ENCODE measurements at places on chromosomes 3 and 15.

GRCh38 chr3:19248143-19248542, 99.8 kb downstream of the KCNH8 start:
- no peak for DNase-seq

- DNase-seq: no peak
Measured at GRCh38 chr3:192259661-192260060, 467.7 kb downstream of the FGF12 start.

GRCh38 chr15:25931851-25932250, 68.7 kb upstream of the ATP10A start:
- no peak for DNase-seq

GRCh38 chr3:106593381-106593780, 724.6 kb upstream of the CBLB start:
- no peak for DNase-seq

- DNase-seq: no peak
Measured at GRCh38 chr15:90207252-90207651, 6.1 kb downstream of the SEMA4B start.

DNA sequence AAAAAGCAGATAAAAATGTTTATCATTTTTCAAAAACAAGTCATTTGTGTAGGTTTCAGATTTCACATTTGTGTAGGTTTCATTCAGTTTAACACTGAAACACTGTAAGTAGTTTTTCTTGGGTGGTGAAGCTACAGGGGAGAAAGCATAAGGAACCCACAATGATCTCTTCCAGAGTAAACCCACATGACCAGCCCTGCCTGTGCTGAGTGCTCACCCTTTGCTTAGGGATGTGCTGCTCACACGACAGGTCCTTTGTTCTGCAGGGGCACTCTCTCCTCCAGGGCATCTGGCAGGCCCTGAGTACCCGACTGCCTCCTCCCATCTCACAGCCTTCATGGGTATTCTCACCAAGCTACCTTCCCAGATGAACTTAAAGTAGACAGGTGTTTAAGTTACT, 28.9 kb downstream of the ZXDC start:
- no peak for DNase-seq

- DNase-seq: no peak
Measured at GRCh38 chr3:171103185-171103584, 76.7 kb upstream of the SLC2A2 start.

GRCh38 chr15:90075420-90076289, 26.6 kb downstream of the IDH2 start:
- DNase-seq: no peak

DNA sequence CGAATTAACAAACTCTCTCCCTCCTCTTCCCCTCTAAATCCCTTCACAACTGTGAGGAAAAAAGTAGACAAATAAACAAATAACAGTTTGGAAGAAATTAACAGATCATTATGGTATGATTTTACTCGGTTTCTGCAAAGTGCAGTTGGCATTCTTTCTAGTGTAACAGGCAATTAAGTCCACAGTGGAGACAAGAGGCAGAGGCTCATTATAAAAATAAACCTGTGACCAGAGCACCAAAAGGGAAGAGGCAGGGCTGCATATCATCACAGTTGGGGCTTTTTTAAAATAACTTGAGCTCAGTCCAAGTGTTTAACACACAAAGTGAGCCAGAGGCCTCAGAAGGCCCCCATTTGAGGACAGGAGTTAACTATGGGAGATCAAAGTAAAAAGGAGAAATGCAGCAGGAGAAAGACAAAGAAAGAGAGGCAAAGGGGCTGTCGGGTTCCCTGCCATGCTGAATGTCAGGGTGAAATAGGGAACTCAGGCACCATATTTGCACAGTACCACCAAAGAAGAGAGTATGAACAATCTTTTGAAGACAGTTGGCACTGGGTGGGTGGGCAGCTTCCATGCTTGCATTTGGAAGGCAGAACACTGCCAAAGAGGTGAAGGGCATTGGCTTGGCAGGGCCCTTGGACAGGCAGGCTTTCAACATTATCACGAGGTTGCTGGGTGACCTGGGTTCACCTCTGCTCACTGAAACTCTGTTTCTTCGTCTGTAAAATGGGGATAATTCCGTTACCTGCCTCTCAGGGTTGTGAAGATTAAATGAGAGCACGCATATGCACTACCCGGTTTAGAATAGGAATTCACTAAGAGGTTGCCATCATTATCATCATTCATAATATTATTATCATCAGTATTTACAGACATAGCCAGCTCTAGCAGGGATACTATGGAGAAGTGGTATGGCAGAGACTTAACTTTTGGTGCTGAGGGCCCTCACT, 134.5 kb downstream of the MEX3B start:
- DNase-seq: no peak

GRCh38 chr3:66592927-66593625, 92.3 kb upstream of the LRIG1 start:
- DNase-seq: no peak

- DNase-seq: no peak
Measured at GRCh38 chr3:30174357-30174756, 432.0 kb upstream of the TGFBR2 start.

DNA sequence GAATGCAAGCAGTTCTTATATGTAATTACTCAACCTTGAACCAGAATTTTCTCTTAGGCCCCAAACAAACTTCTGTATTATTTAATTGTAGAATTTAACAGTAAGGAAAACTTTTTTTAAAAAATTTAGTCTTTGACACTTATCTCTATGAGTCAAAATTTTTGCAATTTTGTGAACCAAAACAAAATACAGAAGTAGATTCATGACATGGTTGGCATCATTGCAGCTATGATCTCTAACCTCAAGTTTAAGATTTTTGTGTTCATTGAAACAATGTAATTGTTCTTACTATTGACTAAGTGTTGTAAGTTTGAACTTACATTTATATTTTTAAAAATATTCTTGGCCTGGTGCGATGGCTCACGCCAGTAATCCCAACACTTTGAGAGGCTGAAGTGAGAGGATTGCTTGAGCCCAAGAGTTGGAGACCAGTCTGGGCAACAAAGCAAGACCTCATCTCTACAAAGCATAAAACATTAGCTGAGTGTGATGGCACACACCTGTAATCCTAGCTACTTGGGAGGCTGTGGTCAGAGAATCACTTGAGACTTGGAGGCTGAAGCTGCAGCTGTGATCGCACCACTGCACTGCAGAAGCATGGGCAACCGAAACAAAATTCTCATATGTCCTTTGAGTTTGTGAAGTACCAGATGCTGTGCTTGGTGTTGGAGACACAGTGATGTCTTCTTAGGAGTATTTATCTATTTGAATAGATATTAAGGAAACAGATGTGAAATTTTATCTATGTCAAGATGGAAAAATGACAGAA, 39.7 kb downstream of the STT3B start:
- no peak for DNase-seq

GRCh38 chr15:56792211-56792610, 58.9 kb upstream of the ZNF280D start:
- no peak for DNase-seq

- DNase-seq: no peak
Measured at GRCh38 chr3:195441992-195442572, 738 bp downstream of the ACAP2 start.

DNA sequence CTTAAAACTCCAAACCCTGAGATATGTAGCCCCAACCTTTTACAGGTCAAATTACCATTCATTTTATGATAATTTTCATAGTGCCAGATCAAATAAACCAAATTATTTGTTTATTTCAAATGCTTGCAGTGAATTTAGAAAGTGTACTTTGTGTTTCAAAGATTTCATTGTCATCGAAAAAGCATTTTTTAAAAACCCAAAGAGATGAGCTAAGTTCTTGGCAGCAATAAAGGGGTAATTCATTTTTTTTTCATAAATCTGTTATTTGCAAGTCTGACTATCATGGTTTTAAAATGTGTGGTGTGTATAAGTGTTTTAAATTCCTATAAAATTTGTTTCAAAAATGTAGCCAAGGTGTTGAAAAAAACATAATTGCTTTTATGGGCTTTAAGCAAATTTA, 17.2 kb downstream of the PTX3 start:
- DNase-seq: no peak

DNA sequence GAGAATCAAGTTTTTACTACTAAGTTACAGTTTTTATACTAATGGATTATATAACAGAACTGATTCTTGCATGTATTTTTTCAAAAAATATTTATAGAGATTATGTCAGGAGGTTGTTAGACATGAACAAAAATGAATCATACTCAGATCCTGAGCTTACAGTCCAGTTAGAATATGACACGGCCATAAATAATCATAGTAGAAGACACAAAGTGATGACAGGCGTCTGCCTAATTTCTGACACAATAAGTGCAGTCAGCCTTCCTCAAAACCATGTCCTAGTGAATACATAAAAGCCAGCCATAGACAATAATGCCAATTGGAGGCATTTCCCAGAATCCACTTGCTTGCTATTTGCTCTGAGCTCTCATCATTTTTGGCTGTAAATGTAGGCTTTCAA, 81.7 kb upstream of the POU1F1 start:
- no peak for DNase-seq

DNA sequence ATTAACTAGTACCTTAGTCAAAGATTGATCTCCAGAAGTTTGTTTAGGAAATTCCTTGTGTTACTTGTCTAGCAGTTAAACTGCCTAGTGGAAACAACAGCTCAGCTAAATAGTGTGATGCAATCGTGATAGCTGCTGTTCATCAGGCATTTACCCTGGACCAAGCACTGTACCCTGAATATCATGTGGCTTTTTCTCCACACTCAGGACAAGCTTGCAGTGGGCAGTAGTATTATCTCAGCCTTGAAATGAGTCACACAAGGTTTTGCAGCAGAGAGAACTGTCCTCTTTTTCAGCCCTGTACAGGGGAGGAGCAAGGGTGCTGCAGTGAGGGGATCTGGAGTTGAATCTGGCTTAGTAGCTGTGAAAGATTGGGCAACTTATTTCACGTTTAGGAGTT, 208.4 kb downstream of the TP63 start:
- DNase-seq: no peak

DNA sequence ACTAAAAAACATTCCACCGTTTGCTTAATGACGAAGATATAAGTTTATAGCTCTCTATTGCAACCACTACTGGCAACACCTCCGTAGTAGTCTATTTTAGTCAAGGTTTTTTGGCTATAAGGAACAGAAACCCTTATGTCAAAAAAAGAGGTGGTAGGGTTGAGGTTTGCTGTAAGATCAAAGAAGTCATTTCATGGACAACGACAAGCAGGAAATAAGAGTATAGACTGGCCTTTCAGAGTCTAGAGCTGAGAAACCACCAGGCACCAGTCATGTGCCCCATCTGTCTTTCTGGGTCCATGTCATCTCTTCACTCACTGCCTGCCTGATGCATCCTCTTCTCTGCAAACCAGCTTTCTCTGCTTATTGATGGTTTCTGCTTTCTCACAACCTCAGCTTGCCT, 42.7 kb downstream of the THBS1 start:
- no peak for DNase-seq

GRCh38 chr15:33955945-33956344, 12.4 kb upstream of the CHRM5 start:
- no peak for DNase-seq

DNA sequence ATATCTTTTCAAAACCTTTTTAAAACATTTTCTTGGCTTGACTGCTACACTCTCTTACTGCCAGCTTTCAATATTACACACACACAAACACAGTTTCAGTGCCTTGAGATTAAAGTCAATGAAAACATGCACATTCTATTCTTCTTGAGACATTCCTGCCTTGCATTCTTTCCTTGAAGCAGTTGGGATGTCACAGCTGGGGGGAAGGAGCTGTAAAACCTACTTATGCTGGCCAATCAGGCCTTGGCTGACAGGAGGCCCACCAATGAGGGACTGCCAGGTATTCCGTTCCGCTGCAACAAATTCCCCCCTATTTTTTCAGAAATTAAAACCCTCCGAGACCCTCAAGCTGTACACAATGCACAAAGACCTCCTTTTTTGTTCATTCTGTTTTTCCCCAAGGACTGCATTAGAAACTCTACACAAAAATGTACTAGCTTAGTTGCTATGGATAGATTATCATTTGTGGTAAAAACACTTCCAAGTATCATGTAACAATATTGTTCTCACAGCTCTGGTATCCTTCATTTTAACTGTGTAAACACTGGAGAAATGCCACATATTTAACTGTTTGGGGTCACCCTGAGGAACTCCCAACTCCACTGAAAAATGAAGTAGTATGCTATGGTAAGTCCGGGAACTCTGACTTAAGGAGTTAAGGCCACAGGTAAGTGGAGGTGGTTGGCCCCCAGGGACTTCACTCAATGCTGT, 18.5 kb downstream of the FSTL1 start:
- no peak for DNase-seq

- no peak for DNase-seq
Measured at GRCh38 chr3:87949189-87949878, 109.5 kb downstream of the CGGBP1 start.

GRCh38 chr3:174854987-174855386, 4.1 kb upstream of the NAALADL2 start:
- DNase-seq: no peak

- DNase-seq: no peak
Measured at GRCh38 chr3:60475096-60475495, 776.2 kb downstream of the FHIT start.

- DNase-seq: no peak
Measured at GRCh38 chr15:68482246-68482645, 50.3 kb upstream of the ITGA11 start.

DNA sequence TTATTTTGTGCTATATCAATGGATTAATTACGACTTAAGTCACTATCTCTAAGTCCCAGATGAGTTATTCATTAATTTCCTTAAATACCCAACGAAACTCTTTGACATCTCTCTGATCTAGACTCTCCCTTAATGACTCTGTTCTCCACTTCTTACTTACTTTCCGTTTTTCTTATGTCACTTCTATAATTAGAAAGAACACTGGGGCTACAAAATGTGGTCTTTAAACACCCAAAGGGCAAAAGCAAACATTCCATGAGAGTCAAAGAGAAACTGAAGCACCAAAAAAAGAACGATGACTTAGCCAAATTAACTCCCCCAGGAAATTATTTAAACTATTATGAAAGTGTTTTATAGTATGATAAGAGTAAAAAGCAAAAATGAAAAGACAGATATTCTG, 166.4 kb upstream of the UBE2E2 start:
- DNase-seq: no peak

DNA sequence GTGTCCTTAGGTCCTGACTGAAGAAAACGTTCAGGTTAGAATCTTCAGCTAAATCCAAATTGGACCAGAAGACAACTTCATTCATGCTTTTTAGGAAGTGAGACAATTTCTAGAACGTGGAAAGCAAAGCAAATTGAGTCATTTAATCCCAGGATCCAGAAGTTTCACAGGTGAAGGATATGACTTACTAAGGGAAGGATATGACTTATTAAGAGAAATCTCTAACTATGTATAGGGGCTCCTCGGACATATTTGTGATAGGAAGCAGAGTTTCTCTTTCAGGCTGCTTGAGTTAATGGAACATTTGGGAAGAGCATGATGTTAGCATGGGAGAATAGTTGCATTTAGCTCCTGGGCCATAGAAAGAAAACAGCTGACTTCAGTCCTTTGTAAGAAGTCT, 16.1 kb upstream of the PLOD2 start:
- no peak for DNase-seq

- no peak for DNase-seq
Measured at GRCh38 chr15:66008940-66009562, 139.8 kb downstream of the RAB11A start.
